Caco-2 (cell line): ENCODE measurements at places on chromosomes 5 and 9. TPM values are rescaled to one million over a fixed set of nuclear protein-coding genes. Genes with fewer than 3 reads are reported as not detected.

Gene CEL
- total RNA-seq: 1.9 and 2.0 TPM in 2 replicates

GRCh38 chr5:142287096-142287972 is 37.5 kb downstream of the SPRY4 start:
- H3K4me1 ChIP-seq: no peaks in the 10 kb centered on the region
- no peak overlapping the region for H3K4me3 ChIP-seq
- no peak for DNase-seq
- H3K27ac ChIP-seq: peak overlapping the region; percentile 9

DNA sequence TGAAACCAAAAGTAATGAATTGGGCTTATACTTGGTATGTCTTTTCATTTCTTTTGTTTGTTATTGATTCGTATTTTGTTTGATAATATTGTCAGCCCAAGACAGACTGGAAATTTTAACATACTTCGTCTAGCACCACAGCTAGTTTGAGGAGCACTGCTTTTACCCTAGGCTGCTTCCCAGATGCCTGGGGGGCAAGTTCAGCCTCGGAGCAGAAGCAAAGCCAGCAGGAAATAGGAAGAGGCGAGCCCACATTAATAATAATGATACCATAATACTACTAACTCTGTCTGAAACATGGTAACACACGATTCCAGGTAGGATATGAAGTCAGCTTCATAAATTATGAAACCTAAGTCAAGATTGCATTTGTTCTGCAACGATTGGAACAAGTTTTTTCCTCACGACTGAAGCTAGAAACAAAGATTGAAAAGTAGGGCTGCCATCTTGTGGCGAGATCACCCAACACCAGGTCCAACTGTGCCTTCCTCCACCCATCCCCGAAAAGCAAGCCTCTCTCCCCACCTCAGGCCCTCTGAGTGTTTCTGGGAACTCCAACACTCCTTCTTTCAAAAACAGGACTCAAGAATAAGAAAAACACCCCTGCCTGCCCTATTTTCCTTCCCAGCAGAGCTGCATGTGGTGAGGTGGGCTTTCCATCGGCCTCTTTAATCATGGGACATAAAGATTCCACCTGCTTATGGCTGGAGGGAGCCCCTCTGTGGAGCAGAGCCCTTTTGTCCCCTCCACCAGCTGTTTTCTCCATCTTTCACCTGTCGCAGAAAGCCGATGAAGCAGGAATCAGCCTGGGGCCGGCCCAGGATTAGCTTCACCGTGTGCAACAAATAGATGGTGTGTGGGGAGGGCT is 236.4 kb downstream of the CAAP1 start:
- no peaks in the 10 kb centered on the region for H3K4me1 ChIP-seq
- no peak for DNase-seq
- H3K27ac ChIP-seq: no peak overlapping the region
- H3K27me3 ChIP-seq: no peaks in the 10 kb centered on the region

- DNase-seq: no peak
- no peak overlapping the region for H3K27ac ChIP-seq
- H3K36me3 ChIP-seq: no peaks in the 10 kb centered on the region
Measured at GRCh38 chr9:73050065-73050816, 97.4 kb upstream of the ALDH1A1 start.

GRCh38 chr9:14686168-14686567 is 7.1 kb downstream of the ZDHHC21 start:
- no peaks in the 10 kb centered on the region for H3K36me3 ChIP-seq
- no peaks in the 10 kb centered on the region for H3K27me3 ChIP-seq
- H3K27ac ChIP-seq: no peak overlapping the region
- H3K4me1 ChIP-seq: no peaks in the 10 kb centered on the region
- DNase-seq: no peak
- no peak overlapping the region for H3K4me3 ChIP-seq

Gene PTCD2
- total RNA-seq: 11.6 and 12.5 TPM in 2 replicates

Gene SARDH
- total RNA-seq: 0.36 and 0.37 TPM in 2 replicates

GRCh38 chr5:149264439-149265067 is 7.1 kb upstream of the AFAP1L1 start:
- H3K27ac ChIP-seq: no peak overlapping the region
- H3K4me3 ChIP-seq: no peak overlapping the region
- no peaks in the 10 kb centered on the region for H3K36me3 ChIP-seq
- H3K4me1 ChIP-seq: no peaks in the 10 kb centered on the region
- peak; percentile 74 for DNase-seq
- peaks cover 2% of the 10 kb centered on the region; the same call in 1 of the 2 replicates for H3K27me3 ChIP-seq

DNA sequence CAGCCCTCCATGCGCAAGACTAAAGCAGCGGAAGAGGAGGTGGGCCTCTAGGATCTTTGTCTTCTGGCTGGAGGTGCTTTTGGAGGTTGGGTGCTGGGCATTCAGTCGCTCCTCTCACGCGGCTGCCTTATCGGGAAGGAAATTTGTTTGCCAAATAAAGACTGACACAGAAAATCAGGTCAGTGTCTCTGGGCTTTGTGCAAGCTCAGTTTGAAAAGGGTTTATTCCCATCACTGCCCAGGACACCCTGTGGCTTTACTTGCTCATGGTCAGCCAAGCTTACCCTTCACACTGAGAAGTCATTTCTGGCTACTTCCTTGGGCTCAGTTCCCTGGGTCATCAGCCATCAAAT is 10.5 kb downstream of the SLC2A8 start:
- no peak overlapping the region for H3K4me3 ChIP-seq
- peak overlapping the region; percentile 76 for H3K27ac ChIP-seq

DNA sequence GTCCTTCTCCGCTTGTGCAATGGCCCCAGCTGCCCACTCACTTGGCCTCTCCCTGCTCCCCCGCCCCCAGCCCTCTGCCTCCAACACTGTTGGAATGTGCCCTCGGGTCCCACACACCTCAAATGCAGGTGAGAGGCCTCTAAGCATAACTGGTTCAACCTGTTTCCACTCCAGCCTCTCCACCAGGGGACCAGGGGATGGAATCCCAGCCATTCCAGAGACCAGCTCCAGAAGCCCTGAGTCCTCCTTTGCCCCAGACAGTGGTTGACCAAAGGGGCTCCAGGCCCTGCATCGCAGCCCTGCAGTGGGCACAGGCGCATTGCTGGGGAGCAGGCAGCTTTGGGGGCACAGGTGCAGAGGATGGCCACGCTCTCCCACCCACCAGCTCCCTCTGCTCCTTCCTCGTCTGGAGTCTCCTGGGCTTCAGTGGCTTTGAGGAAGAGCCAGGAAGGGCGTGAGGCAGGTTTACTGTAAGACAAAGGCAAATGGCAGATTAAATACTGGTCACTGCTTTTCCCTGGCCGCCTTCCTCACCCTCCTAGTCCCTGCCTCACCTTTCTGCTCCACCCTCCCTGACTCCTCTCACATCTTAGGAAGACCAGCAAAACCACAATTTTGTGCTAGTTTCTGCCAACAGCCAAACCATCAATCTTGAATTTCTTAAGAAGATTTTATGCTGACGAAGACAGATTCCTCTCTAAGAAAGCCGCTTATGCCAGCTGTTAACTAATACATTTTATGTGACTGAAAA is 29.1 kb upstream of the IRX2 start:
- peaks cover 21% of the 10 kb centered on the region for H3K4me1 ChIP-seq
- peak overlapping the region; percentile 69 for H3K27ac ChIP-seq
- H3K4me3 ChIP-seq: no peak overlapping the region
- H3K36me3 ChIP-seq: no peaks in the 10 kb centered on the region
- H3K27me3 ChIP-seq: no peaks in the 10 kb centered on the region

DNA sequence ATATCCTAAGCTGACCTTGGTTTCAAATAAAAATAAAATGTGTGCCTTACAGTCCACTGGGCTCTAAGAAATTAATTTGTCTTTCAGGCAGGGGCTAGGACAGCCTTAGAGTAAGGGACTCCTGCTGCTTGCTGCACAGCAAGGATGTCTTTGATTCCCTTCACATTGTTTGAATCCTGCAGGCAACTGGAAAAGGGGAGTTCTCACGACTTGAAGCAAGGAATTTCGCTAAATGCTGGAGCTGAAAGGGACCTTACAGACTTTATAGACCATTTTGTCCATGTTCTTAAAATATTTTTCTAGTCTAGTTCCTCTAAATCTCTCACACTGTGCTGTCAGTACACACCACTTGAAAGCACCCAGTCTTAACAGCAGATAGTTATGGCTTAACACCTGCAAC is 35.6 kb downstream of the FBXW11 start:
- H3K4me3 ChIP-seq: no peak overlapping the region
- H3K4me1 ChIP-seq: no peaks in the 10 kb centered on the region
- H3K27ac ChIP-seq: no peak overlapping the region
- H3K36me3 ChIP-seq: no peaks in the 10 kb centered on the region; the same call in 1 of the 2 replicates
- H3K27me3 ChIP-seq: no peaks in the 10 kb centered on the region

DNA sequence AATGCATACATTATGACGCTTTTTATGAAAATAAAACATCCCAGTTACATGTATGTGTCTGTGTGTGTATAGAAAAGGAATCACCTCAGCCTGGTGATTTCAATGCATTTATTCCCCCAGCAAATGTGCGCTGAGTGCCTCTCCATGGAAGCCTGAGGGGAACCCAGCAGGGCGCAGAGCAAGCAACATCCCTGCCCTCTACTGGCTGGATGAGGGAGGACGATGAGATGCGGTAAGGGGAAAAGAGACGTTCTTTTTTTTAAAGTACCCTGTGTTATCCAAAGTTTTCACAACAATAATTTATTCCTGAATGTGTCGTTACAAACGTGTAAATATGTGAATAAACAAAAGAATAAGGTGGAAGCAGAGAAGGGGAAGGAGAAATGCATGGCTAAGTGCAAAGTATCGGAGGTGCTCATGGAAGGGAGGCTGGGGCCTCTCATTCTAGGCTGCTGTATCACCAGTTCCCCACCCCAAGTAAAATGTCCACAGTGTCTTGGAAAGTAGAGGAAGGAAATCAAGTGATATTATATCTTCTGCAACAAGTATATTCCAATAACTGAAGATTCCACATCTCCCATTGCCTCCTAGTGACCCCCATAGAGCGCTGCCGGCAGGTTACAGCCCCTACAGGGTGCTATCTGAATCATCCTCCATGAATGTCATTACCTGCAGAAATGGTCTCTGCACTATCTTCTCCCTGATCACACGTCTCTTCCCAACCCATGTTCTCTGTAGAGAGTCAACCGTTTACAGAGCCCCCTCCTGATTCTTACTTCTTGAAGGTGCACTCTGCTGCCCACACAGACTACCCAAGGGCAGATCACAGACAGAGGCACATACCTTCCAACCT is 13.0 kb upstream of the ABLIM3 start:
- H3K36me3 ChIP-seq: no peaks in the 10 kb centered on the region
- peak; percentile 54 for DNase-seq
- H3K4me3 ChIP-seq: no peak overlapping the region
- H3K27ac ChIP-seq: no peak overlapping the region

GRCh38 chr9:133327834-133328484 is 8.0 kb downstream of the SURF6 start:
- H3K27ac ChIP-seq: no peak overlapping the region
- no peak for DNase-seq
- H3K27me3 ChIP-seq: no peaks in the 10 kb centered on the region
- no peaks in the 10 kb centered on the region for H3K4me1 ChIP-seq

GRCh38 chr5:35308421-35308820 is 78.1 kb upstream of the PRLR start:
- H3K27ac ChIP-seq: no peak overlapping the region
- no peak for DNase-seq
- H3K4me1 ChIP-seq: no peaks in the 10 kb centered on the region
- H3K36me3 ChIP-seq: no peaks in the 10 kb centered on the region

DNA sequence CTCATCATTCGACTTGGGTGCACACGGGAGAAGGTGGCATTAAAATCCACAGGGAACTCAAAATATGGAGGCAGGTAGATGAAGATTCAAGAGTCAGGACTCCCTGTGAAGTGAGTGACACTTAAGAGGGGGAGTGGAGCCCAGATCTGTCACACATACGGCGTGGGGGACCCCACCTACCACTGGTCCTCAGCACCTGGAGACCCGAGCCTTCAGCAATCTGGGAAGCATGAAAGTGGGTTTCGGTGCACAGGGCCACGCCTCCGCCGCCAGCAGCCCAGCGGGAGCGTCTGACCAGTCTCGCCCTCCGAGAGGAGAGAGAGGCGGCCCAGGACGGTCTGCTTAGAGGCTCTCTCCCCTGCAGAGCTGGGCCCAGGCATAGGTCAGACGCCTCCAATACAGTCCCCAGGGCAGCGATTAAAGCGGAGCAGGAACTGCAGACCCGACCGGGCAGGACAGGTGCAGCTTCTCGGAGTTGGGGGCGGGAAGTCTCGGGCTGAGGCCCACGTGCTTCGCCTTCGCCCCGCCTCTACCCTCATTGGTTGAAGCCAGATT is 639 bp upstream of the SLC2A8 start:
- no peaks in the 10 kb centered on the region for H3K27me3 ChIP-seq
- H3K4me3 ChIP-seq: peak overlapping the region; percentile 58
- no peaks in the 10 kb centered on the region for H3K36me3 ChIP-seq
- H3K4me1 ChIP-seq: peaks cover 45% of the 10 kb centered on the region
- peak overlapping the region; percentile 93 for H3K27ac ChIP-seq

DNA sequence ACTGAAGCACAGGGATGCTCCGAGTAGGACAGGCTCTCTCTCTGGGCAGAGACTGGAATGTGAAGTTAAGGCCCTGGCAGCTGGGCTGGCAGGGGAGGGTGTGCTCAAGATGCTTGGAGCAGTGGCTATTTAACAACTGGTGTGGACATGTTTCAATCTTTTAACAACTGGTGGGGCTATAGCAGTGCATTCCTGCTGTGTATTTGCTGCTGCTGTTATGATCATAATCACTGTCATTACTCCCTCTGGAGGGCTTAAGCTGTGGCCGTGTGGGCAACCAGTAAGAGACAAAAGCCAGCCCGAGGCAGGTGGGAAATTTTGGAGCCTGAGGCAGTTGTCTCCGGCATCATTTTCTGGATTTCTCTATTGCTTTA is 33.3 kb upstream of the PTGS1 start:
- H3K36me3 ChIP-seq: no peaks in the 10 kb centered on the region
- no peak for DNase-seq
- no peaks in the 10 kb centered on the region for H3K27me3 ChIP-seq
- no peaks in the 10 kb centered on the region for H3K4me1 ChIP-seq
- H3K4me3 ChIP-seq: no peak overlapping the region

Gene KCTD16
- total RNA-seq: 0.29 and 0.51 TPM in 2 replicates

GRCh38 chr9:134838651-134839454 is 41.8 kb upstream of the FCN2 start:
- no peak overlapping the region for H3K27ac ChIP-seq
- no peaks in the 10 kb centered on the region for H3K27me3 ChIP-seq
- no peaks in the 10 kb centered on the region for H3K4me1 ChIP-seq
- H3K4me3 ChIP-seq: no peak overlapping the region
- H3K36me3 ChIP-seq: no peaks in the 10 kb centered on the region
- DNase-seq: no peak
